ENCODE measurements at places on chromosomes 5 and 9. TPM values are rescaled to one million over a fixed set of nuclear protein-coding genes. Genes with fewer than 3 reads are reported as not detected.

DNA sequence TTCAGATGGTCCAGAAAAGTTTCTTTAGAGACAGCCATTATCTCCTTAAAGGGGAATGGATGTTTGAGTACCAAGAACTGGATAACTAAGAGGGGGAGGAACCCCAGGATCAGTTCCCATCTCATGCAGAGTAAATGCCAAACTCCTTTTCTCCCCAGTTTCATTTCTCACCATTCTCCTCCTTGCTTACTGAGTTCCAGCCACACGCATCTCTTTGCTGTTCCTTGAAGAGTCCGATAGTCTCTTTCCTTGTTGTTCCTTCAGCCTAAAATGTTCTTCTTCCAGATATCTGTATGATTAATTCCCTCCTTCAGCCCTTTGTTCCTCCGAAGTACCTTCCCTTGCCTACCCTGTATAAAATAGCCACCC lies 30.0 kb downstream of the KDM4C start:
- H3K4me3 ChIP-seq: no peak overlapping the region
- H3K36me3 ChIP-seq: no peaks in the 10 kb centered on the region
- DNase-seq: no peak
- no peaks in the 10 kb centered on the region for H3K27me3 ChIP-seq
- H3K27ac ChIP-seq: no peak overlapping the region

GRCh38 chr9:69824499-69825252 lies 4.1 kb downstream of the CFAP95 start:
- no peak for DNase-seq
- H3K27ac ChIP-seq: no peak overlapping the region
- peaks cover 20% of the 10 kb centered on the region for H3K27me3 ChIP-seq
- peaks cover 48% of the 10 kb centered on the region for H3K4me1 ChIP-seq
- no peak overlapping the region for H3K4me3 ChIP-seq

GRCh38 chr5:67350618-67351201 lies 154.1 kb upstream of the CD180 start:
- H3K27me3 ChIP-seq: no peaks in the 10 kb centered on the region
- no peak for DNase-seq
- peak overlapping the region; percentile 49 for H3K4me3 ChIP-seq
- peaks cover 8% of the 10 kb centered on the region for H3K4me1 ChIP-seq
- no peaks in the 10 kb centered on the region for H3K36me3 ChIP-seq

The ENTPD2 gene
- 0.48 TPM for total RNA-seq

DNA sequence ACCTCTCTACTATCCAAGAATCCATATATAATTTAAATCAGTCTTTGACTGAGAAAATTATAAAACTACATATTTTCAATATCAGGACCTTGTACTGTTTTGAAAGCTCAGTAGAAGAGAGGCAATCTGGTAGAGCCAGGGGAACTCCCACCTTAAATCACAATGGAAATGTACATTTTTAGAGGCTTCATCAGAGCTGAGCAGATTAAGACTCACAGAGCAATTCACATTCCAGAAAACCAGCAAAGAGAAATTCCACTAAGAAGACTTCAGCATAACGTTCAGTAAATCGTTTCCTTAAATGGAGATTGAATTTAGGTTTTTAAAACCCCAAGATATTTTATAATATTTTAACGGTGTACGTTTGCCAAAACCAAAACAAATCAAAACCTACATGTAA lies 227.8 kb upstream of the TRPM3 start:
- no peaks in the 10 kb centered on the region for H3K27me3 ChIP-seq
- no peak overlapping the region for H3K4me3 ChIP-seq
- DNase-seq: no peak
- H3K36me3 ChIP-seq: no peaks in the 10 kb centered on the region
- H3K27ac ChIP-seq: no peak overlapping the region
- H3K4me1 ChIP-seq: no peaks in the 10 kb centered on the region

The PIGO gene
- 25.6 TPM for total RNA-seq

GRCh38 chr9:121868626-121869025 lies 217.2 kb downstream of the DAB2IP start:
- H3K27me3 ChIP-seq: no peaks in the 10 kb centered on the region
- no peak overlapping the region for H3K27ac ChIP-seq
- DNase-seq: no peak
- no peak overlapping the region for H3K4me3 ChIP-seq
- H3K36me3 ChIP-seq: no peaks in the 10 kb centered on the region
- no peaks in the 10 kb centered on the region for H3K4me1 ChIP-seq

- H3K27me3 ChIP-seq: peaks cover 17% of the 10 kb centered on the region
- no peak overlapping the region for H3K4me3 ChIP-seq
- H3K4me1 ChIP-seq: peaks cover 8% of the 10 kb centered on the region
Observed at GRCh38 chr5:71701407-71701806, 17.7 kb upstream of the CARTPT start.

- H3K4me1 ChIP-seq: no peaks in the 10 kb centered on the region
- H3K36me3 ChIP-seq: no peaks in the 10 kb centered on the region
- no peak for DNase-seq
- H3K27ac ChIP-seq: no peak overlapping the region
- H3K27me3 ChIP-seq: no peaks in the 10 kb centered on the region
Observed at GRCh38 chr5:145479857-145480256, 355.3 kb downstream of the PRELID2 start.

The PRRX2 gene
- 6.1 TPM for total RNA-seq

- peaks cover 42% of the 10 kb centered on the region for H3K4me1 ChIP-seq
- H3K27ac ChIP-seq: no peak overlapping the region
- DNase-seq: no peak
- no peaks in the 10 kb centered on the region for H3K27me3 ChIP-seq
Observed at GRCh38 chr9:132008184-132008803, 71.4 kb downstream of the MED27 start.

GRCh38 chr5:72622170-72622760 lies 115.1 kb upstream of the ZNF366 start:
- H3K27ac ChIP-seq: no peak overlapping the region
- H3K36me3 ChIP-seq: no peaks in the 10 kb centered on the region

GRCh38 chr9:124454296-124454695 lies 4.0 kb downstream of the ADGRD2 start:
- H3K27me3 ChIP-seq: peaks cover 30% of the 10 kb centered on the region
- H3K4me3 ChIP-seq: no peak overlapping the region
- peaks cover 4% of the 10 kb centered on the region for H3K4me1 ChIP-seq
- DNase-seq: no peak

GRCh38 chr5:135269931-135270421 lies 129.1 kb downstream of the MACROH2A1 start:
- no peak for DNase-seq
- H3K27ac ChIP-seq: no peak overlapping the region

GRCh38 chr5:102561894-102562760 lies 63.3 kb upstream of the SLCO6A1 start:
- H3K27ac ChIP-seq: no peak overlapping the region
- no peaks in the 10 kb centered on the region for H3K27me3 ChIP-seq
- H3K4me1 ChIP-seq: no peaks in the 10 kb centered on the region
- no peak overlapping the region for H3K4me3 ChIP-seq

The GFI1B gene
- not detected for total RNA-seq

GRCh38 chr5:82405618-82406204 lies 127.6 kb upstream of the RPS23 start:
- no peaks in the 10 kb centered on the region for H3K27me3 ChIP-seq
- H3K4me3 ChIP-seq: no peak overlapping the region
- H3K36me3 ChIP-seq: peaks cover 2% of the 10 kb centered on the region
- no peak overlapping the region for H3K27ac ChIP-seq
- no peak for DNase-seq

The CCDC183 gene
- 0.46 TPM for total RNA-seq

The SLC25A2 gene
- 0.46 TPM for total RNA-seq

The CDH6 gene
- not detected for total RNA-seq

DNA sequence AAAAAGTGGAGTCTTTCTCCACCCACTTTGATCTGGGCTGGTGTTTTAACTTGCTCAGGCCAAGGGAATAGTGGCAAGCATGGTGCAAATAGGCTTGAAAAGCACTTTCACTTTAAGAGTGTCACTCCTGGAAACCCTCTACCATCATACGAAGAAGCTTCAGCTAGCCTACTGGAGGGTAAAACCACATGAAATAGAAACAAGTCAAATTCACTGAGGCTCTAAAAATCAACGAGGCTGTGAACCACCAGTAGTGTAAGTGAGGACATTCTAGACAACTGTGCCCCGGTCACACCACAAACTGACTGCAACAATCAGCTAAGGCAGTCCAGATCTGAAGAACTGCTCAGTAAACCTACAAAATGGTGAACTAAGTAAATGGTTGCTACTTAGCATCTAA lies 2366.3 kb upstream of the C9orf72 start:
- H3K4me3 ChIP-seq: no peak overlapping the region
- H3K4me1 ChIP-seq: no peaks in the 10 kb centered on the region
- no peak overlapping the region for H3K27ac ChIP-seq
- DNase-seq: no peak
- no peaks in the 10 kb centered on the region for H3K36me3 ChIP-seq

The SPATA6L gene
- total RNA-seq: 0.90 TPM

- peaks cover 48% of the 10 kb centered on the region for H3K4me1 ChIP-seq
- no peaks in the 10 kb centered on the region for H3K27me3 ChIP-seq
- H3K36me3 ChIP-seq: no peaks in the 10 kb centered on the region
- no peak overlapping the region for H3K27ac ChIP-seq
- no peak overlapping the region for H3K4me3 ChIP-seq
Observed at GRCh38 chr5:109876941-109877669, 187.4 kb downstream of the MAN2A1 start.

The IFNA1 gene
- not detected for total RNA-seq

DNA sequence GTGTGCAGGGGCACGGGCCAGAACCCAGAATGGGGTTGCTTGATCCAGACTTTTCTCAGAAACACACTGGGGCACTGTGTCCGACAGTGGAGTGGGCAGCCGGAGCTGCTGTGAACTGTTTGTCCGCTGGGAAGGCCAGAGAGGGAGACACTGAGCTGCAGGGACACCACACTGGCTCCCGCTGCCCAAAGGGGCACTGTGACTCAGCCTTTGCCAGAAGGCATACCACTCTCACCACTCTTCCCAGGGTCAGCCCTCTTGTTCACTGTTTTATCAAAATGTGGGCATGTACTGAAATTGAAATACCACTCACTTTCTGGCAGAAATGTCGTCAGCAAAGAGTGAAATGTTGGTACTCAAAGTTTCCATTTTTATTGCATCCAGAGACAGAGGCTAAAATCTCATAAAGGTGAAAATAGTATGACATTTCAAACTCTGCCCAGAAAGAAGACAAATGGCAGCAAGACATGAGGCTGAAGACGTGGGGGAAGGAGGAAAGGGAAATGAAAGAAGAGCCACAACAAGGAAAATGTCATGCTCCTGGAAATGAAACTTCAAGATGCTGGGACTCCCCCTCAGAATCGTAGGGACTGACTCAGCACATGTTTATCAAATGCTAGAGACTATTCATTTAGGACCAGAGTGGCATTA lies 4.5 kb upstream of the IL7R start:
- H3K27me3 ChIP-seq: no peaks in the 10 kb centered on the region
- peak overlapping the region; percentile 89 for H3K27ac ChIP-seq
- H3K4me1 ChIP-seq: peaks cover 82% of the 10 kb centered on the region
- DNase-seq: peak; percentile 77
- H3K4me3 ChIP-seq: peak overlapping the region; percentile 92
- peaks cover 32% of the 10 kb centered on the region for H3K36me3 ChIP-seq
